CD4-positive, alpha-beta T cell (primary cell): ENCODE measurements at places on chromosomes 7 and 10.
A peak's percentile ranks its signal among the peaks of the same experiment; 100 is the strongest.

GRCh38 chr10:72331575-72332422 is 22.9 kb downstream of the DNAJB12 start:
- DNase-seq, result peak; percentile 94

GRCh38 chr7:70353330-70353945 is 755.2 kb downstream of the AUTS2 start:
- DNase-seq, result no peak

DNA sequence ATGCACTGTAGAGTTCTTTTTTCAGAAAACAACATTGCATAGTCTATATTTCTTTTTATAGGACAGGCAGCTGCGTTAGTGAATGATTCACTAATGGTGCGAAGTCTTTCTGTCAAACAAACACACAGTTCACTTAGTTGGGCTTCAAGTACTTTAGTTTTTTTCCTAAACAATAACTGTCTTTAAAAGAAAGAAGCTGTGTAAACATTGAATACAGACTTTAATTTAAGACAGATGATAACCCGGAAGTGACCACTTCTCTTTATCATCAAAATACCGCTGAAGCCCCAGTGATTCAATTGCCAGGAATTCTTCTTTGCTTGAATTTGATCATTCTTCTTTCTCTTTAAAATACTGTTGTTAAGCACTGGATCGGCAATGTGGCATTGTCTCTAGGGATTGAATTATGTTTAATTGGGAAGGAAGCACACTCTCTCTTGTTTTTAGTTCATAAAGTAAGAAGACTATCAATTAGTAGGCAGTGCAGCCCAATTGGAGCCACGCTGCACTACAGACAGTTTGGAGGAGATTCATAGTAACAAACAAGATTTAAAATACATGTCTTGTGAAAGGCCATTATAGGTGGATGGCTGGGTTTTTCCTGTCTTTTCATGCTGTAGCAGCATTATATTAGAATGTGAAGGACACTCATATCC is 30.4 kb downstream of the CNTNAP2 start:
- no peak for DNase-seq

GRCh38 chr7:97126483-97127171 is 9.1 kb downstream of the SDHAF3 start:
- DNase-seq, result no peak

DNA sequence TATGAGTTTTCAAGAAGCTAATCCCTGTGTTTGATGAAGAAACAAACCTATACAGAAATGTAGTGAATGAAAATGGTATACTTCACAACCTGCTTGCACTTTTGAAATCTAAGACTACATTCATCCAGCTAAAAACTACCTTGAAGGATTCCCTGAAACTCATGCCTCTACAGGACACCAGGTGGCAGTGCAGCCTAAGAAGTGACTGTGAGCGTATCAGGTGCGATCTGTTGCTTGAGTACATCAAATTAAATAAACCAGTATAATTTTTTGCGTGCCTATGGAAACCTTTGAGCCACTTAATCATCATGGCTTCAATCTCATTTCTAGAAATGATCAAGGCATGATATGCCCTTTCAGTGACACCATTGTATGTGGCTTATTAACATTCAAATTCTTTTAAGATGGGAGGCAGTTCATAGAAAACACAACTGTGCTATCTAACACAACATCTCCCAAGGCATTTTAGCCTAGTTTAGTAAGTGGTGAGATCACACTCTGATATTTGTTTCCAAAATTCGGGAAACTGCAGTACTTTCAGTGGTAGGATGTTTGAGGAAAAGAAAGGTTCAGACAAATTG is 57.4 kb downstream of the PPP1R17 start:
- peak; percentile 18 for DNase-seq

DNA sequence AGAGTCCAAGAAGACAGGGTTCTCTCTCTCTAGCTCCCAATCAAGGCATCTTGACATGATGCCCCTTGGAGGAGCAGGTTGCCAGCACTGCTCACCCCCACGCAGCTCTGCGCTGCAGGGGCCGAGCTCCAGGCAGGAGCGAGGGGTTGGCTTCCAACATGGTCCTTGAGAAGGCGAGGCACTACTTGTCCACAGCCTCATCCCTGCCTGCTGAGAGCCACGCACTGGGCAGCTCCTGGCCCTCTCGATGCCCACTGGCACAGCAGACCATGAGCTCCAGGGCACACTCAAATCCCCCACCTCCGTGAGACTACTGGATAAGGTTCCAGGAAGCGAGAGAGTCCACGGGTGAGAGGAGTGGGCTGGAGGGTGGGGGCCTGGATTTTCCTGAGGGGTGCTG is 31.1 kb downstream of the RAMP3 start:
- DNase-seq, result no peak

DNA sequence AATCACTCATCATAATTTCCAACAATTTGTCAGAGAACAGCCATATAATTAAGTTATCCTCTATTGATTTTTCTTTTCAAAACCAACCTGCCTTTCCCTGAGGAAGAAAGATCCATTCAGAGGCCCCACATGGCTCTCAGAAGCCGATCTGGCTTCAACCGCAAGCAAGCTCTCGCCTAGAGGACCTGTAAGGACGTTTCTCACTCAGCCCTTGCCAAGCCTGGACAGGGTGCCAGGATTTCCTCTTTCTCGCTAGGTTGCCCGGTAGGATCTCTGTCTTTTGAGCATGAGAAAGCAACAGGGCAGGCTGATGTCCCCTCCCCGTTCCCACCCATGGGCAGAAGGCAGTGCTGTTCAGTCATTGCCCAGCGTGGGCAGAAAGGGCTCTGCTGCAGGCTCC is 13.0 kb downstream of the AIFM2 start:
- DNase-seq, result no peak
